Progenitor cell of endocrine pancreas (in vitro differentiated cells): ENCODE measurements at places on chromosomes 11 and 22.

- DNase-seq: no peak
Measured at GRCh38 chr11:113977071-113977490, 2.2 kb downstream of the HTR3A start.

- no peak for DNase-seq
Measured at GRCh38 chr22:21569459-21570170, 2.1 kb downstream of the UBE2L3 start.

- no peak for DNase-seq
Measured at GRCh38 chr11:109041876-109042275, 377.0 kb downstream of the DDX10 start.

GRCh38 chr11:64152841-64153691, 12.8 kb downstream of the MACROD1 start:
- DNase-seq: peak; percentile 58

DNA sequence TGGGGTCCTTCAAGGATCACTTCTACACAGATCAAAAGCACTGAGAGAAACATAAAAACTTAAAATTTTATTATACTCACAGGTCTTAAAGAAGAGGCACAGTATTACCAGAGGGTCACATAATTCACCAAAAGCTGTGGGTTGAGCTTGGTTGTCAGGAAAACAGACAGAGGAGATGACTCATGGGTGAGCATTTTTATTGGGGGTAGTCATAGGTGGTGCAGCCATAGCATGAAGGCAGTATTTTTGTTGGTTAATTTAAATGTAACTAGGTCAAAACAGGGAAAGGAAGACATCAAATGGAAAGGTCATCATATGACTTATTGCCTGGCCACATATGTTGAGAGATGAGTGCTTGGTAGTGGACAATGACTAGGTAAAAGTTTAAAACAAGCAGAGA, 24.2 kb downstream of the OR5B17 start:
- no peak for DNase-seq

GRCh38 chr11:100397401-100397800, 289.7 kb upstream of the ARHGAP42 start:
- no peak for DNase-seq

- DNase-seq: peak; percentile 73
Measured at GRCh38 chr11:69088676-69089146, 40.0 kb downstream of the TPCN2 start.

DNA sequence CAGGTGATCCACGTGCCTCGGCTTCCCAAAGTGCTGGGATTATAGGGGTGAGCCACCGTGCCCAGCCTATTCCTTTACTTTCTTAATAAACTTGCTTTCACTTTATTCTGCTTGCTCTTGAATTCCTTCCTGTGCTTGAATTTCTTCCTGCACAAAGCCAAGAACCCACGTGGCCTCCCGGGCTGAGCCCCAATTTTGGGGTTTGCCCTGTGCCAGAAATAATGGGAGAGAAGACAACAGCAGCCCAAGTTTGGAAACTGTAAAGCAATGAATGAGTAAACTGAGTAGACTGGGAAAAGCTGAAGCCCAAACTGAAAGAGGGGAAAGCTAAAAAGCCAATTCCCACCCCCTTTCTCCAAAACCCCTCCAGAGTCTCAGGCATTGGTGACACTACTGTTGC, 136.4 kb downstream of the NECTIN1 start:
- no peak for DNase-seq

- no peak for DNase-seq
Measured at GRCh38 chr11:82932564-82932963, 31.0 kb downstream of the DDIAS start.

- no peak for DNase-seq
Measured at GRCh38 chr11:128852327-128853023, 14.6 kb downstream of the KCNJ1 start.

DNA sequence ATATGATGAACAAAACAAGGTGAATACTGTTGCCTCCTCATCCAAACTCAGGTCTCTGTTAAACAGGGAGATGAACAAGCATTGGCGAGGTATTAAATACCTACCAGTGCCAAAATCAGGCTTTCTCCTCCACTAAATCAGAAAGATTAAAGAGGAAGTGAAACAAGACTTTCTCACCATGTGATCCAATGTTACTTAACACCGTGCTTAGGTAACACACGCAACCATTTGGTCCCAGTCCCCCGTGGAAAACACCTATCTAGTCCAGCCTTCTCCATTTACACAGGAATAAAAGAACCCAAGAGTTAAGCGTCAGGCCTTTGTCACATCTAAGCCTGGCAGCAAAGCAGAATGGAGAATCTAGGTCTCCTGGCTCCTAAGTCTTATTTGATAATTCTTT, 34.5 kb downstream of the TENM4 start:
- no peak for DNase-seq

DNA sequence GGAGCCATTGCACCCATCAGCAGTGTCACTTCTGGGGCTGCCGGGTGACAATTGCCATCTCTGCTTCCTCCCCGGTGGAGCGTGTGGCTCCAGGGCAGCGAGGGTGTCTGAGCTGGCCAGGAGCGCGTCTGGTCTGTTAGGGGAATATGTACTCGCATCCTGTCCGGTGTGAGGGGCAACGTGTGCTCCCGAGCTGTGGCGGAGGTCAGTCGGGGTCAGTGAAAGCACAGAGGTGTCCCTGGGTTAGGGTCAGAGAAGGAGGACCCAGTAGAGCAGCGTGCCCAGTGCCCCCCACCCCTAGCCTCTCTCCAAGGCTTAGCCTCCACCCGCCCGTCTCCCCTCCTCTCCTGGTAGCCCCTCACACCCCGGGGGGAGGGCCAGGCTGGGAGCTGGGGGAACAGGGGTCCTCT, 1.5 kb downstream of the CLCF1 start:
- no peak for DNase-seq

DNA sequence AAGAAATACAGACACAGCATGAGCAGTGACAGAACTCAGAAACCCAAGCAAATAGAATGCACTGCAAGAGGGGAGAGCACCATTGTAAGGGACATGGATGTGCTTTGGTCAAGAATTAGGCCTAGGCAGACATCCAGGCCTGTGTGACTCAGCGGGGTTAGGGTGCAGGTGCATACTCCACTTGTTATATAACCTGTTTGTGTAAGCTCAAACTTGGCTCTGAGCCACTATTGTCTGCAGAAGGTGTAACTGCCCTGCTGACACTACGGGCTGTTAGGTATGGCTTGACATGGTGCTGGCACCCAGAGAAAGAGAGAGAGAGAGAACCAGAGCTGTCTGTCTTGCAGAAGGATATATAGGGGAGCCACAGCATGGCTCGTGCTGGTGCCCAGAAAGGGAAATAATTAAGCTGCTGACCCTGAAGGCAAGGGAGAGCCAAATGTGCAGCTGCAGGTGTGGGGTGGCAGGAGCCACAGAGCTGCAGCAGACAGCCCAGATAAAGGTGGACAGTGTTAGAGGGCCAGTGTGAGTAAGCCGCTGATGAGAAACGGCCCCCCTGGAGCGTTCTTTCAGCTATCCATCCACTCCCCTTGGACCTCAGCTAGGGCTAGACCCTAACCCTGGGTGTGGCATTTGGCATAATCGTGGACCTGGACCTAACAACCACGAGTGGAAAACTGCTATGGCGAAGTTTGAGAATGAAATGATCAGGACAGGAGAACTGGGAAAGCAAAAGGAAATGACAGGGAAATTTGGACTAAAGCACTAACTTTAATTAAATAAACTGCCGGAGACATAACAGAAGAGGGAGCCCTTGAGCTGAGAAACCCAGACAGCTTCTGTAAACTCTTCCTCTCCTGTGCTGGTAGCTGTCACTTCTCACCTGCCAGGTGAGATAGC, 253.0 kb upstream of the CCDC179 start:
- DNase-seq: no peak

- no peak for DNase-seq
Measured at GRCh38 chr22:39949964-39950737, 10.0 kb upstream of the TMA7B start.

DNA sequence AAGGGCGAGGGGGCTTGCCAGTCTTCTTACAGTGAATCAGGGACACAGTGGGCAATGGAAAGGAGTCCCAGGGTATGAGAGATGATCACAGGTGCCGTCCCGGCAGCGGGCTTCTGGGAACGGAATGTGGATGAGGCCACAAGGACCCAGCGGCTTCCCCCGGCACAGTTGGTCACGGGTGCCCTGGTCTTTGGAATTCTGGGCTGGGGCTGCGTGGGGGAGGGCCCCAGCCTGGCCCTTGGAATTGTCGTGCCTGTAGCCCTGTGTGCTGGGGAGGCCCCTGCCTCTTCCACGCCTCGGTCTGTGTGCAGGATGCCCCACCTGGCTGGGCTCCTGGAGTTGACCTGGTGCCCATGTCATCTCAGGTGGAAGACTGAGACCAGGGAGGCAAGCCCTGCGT, 76.6 kb downstream of the FBLN1 start:
- no peak for DNase-seq

GRCh38 chr11:10641912-10642697, 51.5 kb downstream of the IRAG1 start:
- no peak for DNase-seq

DNA sequence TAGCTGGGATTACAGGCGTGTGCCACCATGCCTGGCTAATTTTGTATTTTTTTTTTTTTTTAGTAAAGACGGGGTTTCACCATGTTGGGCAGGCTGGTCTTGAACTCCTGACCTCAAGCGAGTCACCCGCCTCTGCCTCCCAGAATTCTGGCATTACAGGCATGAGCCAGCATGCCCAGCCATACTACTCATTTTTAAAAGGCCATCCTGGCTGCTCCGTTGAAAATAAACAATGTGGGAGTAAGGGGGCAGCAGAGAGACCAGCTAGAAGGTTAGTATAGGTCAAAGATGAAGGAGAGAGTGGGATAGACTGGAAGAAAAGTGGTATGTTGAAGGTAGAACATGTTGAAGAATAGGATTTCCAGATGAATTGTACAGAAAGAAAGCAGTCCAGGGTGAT, 17.6 kb upstream of the LIN7C start:
- no peak for DNase-seq

DNA sequence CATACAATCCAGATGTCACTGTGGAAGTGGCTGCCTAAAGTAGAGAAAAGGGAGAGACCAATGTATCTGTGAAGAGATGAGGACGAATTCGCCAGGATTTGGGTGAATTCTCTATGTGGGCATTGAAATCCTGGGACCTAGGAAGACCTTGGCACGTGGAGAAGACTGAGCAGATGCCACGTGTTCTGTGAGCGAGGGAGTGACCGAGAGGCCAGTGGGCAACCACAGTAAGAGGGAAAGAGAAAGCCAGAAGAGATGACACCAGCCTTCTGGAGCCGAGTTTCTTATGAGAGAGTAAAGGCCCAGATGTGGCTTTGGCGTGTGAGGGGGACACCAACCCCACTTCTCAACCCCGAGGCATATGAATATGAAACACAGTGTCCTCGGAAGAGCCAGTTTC, 228.1 kb downstream of the BUD13 start:
- DNase-seq: no peak

DNA sequence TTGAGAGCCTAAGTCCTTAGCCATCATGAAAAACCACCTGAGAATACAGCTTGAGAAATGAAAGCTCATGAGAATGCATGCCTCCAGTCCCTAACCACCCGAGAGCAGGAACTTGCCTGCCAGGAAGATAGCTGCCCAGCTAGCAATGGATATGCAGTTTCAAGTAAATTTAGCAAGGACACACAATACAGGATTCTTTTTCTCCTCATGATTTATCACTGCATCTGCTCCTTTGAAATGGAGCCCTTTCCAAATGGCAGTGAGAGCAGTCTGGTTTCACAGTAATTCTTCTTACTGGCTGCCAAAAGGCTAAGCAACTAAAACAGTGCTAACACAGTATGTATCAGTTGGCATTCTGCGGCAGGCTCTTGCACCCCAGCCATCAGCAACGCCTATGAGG, 109.9 kb downstream of the MICAL3 start:
- no peak for DNase-seq

DNA sequence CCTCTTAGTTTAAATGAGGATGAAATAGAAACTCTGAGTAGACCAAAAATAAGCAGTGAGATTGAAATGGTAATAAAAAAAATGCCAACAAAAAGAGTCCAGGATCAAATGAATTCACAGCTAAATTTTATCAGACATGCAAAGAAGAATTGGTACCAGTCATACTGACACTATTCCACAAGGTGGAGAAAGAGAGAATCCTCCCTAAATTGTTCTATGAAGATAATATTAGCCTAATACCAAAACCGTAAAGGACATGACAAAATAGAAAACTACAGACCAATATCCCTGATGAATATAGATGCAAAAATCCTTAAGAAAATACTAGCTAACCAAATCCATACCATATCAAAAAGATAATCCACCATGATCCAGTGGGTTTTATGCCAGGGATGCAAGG, 169.8 kb upstream of the CHORDC1 start:
- DNase-seq: no peak

GRCh38 chr11:1776944-1777715, 13.4 kb upstream of the CTSD start:
- no peak for DNase-seq

DNA sequence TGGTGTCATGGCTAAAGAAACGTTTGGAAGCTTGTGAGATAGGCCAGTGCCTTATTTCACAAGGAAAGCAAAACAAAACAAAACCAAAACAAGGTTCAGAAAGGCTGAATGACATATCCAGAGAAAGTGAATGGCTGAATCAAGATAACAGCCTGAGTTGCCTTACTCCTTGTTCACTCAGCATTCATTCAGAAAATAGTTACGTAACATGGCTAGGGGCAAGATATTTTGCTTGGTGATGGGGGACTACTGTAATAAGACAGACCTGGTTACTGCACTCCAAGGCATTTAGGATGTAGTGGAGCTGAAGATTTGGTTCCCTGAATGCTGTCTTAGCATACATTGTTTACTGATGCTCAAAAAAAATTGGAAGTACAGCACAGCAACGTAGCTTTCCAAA, 47.7 kb downstream of the C11orf91 start:
- no peak for DNase-seq

GRCh38 chr11:15707971-15708370, 593.2 kb downstream of the INSC start:
- no peak for DNase-seq

DNA sequence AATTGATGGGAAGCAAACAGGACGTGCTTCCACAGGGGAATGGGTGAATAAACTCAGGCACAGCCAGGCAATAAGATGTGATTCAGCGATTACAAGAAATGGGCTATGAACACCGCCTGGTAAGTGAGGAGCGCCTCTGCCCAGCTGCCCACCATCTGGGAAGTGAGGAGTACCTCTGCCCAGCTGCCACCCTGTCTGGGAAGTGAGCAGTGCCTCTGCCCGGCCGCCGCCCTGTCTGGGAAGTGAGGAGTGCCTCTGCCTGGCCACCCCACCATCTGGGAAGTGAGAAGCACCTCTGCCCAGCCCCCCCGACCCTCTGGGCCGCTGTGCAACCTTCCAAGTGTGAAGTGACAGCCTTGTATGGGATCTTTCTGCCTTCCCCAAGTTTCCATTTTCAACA, 73.2 kb upstream of the PRR5 start:
- DNase-seq: no peak

- no peak for DNase-seq
Measured at GRCh38 chr11:66559866-66560676, 8.3 kb downstream of the CTSF start.

DNA sequence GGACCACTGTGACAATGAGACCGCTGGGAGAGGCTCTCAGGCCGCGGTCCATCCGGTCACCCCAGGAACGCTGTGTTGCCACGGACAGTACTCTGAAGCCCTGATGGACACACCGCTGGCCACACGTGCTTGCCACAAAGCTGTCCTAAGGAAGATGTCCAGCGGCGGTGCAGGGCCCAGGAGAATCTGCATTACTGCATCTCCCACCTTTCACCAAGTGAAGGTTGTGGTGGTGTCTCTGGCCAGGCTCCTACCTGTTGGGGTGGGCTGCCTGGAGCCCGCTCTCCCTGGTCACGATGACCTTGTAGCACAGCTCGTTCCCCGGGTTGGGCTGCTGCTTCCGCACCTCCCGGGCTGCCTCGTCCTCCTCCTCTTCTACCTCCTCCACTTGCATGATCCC, 4.2 kb downstream of the TTLL12 start:
- DNase-seq: no peak
